Skeletal muscle cell (primary cell): ENCODE measurements at places on chromosomes 2 and 18.

GRCh38 chr2:190256087-190256486 lies 63.5 kb downstream of the HIBCH start:
- DNase-seq: no peak

GRCh38 chr2:98778151-98778550 lies 47.2 kb upstream of the MGAT4A start:
- DNase-seq: no peak

GRCh38 chr2:107364361-107364950 lies 462.2 kb upstream of the RGPD4 start:
- peak; percentile 59 for DNase-seq

GRCh38 chr18:75213611-75214331 lies 3.2 kb downstream of the TSHZ1 start:
- DNase-seq: no peak

DNA sequence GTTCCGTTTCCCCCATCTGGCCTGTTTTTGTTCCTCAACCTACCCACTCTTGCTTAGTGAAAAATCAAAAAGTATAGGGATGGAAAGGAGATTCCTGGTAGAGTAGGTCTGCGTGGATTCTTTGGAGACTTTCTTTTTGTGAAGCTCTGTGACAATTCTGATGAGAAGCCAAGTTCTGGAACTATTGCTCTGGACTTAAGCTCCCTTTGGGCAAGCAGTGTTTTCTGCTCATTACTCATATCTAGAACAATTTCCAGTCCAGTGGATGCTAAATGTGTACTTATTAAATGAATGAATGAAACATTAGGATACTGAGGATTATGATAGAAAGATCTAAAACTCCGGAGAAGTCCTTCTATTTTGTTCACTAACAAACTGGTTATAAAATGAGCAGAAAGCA lies 76.5 kb downstream of the SOCS6 start:
- DNase-seq: no peak
